Sigmoid colon (tissue), 7 donors: ENCODE measurements at places on chromosomes 12 and 14. TPM values are rescaled to one million over a fixed set of nuclear protein-coding genes. Genes with fewer than 3 reads are reported as not detected.

Gene ADIPOR2
- total RNA-seq, result 25.2 TPM

Gene PROX2
- total RNA-seq, result not detected

Gene KRT83
- total RNA-seq, result not detected

Gene MANSC1
- total RNA-seq, result 11.5 TPM

Gene PIANP
- total RNA-seq, result 0.27 TPM

Gene ART4
- total RNA-seq, result 1.8 TPM

Gene ZNF10
- 22.8 TPM for total RNA-seq

Gene CIDEB
- 4.7 TPM for total RNA-seq

Gene LRFN5
- 6.1 TPM for total RNA-seq

Gene CD4
- total RNA-seq, result 11.1 TPM

GRCh38 chr12:100733817-100734593, 60.6 kb upstream of the ANO4 start:
- no peak for DNase-seq

- no peak for DNase-seq
Measured at GRCh38 chr14:78254911-78255461, 84.8 kb downstream of the NRXN3 start.

DNA sequence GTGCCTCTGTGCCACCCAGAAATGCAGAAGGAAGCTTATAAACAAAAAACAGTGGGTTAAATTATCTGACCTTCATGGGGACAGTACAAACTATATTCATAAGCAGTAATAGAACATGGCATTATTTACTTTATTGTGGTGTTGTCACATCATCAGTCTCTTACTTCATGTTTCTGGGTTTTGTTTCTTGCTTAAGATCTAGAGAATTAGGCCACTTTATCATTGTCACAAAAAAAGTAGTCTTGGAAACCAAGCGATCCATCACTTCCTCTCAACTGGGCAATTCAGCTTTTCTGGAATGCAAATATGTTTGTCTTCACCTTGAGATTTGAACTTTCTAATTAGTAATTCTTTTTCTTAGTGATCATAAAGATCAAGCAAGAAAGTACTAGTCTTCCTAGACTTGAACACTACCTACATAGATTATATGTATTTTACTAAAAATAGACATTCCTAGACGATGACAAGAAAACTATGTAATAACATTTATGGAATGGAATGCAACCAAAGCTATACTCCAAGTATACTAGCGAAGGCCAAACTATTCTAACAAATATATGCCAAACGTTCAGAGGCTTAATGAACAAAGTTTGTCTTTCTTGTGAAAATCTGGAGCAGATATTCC, 363.4 kb downstream of the DAD1 start:
- DNase-seq, result no peak

DNA sequence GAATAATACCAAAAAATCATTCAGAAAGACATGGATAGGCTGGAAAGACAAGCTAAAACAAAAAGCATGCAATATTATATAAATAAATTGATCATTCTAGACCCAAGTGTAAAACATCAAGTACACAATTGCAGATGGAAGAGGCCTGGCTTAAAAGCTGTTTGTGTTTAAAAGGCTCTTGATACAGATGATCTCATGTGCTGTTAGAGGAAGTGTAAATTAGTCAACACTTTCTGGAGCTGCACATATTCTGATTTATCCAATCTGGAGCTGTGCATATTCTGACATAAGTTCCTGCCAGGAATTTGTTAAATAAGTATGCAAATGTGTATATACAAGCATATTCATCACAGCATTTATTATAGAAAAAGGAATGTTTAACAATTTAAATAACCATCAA, 273.1 kb downstream of the RPS29 start:
- no peak for DNase-seq

- no peak for DNase-seq
Measured at GRCh38 chr14:76346391-76347160, 29.4 kb upstream of the ESRRB start.

DNA sequence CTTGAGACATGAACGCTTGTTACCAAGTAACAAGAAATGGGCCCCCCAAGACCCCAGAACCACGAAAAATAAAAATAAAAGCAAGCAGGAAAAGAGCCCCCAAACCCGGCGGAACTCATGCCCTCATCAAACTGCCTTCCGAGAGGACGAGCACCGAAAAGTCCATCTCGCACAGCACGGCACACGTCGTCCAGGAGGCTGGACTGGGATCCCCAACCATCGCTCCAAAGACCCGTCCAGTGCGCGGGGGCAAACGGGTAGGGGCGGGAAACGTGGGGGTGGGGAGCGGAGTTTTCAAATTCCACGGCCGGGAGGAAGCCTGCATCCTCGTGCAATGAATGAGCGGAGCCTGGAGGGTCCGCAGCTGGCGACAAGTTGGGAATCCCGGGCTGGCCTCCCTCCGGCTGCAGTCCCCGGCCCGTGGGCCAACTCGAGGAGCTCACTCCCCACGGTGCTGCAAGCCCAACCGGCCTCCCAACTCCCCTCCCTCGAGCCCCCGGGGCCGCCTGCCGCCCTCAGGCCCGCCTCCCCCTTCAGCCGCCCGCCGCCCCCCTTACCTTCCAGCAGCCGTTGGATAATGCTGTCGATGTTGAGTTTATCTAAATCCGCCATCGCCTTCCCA, 484 bp downstream of the PPP1CC start:
- peak; percentile 75 for DNase-seq

DNA sequence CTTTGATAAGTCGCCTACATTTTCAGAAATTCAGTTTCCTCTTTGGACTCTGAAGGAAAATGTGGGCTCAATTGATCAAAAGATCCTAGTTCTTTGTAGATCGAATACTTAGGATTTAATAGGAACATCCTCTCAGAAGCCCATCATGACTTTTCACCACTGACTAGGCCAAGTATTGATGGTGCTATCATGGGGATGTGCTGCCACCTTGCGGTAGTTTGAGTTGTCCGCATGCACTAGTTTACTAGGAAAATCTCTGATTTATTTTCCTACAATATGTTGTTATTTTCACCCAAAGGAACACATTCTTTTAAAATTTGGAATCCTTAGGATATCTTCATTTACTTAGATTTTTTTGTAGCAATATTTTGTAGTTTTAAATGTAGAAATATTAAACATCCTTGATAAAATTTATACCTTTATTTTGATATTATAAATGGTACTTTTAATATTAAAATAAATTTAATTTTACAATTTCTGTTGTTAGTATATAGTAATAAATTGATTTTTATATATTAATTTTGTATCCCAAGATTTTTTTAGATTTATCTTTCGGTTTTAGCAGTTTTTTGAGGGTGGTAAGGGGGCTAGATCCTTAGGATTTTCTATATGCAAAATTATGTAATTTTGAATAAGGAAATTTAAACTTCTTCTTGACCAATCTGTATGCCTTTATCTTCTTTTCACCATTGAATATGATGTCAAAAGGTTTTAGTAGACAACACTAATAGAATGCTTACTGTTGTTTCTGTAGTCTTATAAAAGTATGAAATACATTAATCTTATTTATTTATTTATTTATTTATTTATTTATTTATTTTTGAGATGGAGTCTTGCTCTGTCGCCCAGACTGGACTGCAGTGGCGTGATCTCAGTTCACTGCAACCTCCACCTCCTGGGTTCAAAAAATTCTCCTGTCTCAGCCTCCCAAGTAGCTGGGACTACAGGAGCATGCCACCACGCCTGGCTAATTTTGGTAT, 52.9 kb upstream of the OR9K2 start:
- DNase-seq, result peak; percentile 79

GRCh38 chr12:21599143-21599999, 5.3 kb downstream of the GYS2 start:
- no peak for DNase-seq

DNA sequence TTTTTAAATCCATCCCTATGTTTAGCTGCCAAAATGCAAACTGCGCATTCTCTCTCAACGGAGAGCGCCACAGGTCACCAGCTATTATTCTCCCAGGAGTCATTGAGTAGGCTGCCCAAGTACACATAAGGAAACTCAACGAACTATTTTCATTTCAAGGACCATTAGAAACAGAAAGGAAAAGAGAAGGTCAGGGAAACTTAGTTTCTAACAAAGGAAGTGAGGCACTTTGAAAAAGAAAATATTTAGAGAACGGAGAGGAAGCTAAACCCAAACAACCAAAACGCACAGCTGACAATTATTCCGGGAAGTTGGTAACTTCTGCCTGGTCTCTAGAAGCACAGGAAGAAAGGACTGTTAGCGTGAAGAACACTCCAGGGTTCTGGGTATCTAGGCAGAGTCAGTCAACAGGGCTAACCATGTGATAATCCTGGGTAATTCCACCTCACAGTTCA, 23.5 kb downstream of the GPHB5 start:
- no peak for DNase-seq

DNA sequence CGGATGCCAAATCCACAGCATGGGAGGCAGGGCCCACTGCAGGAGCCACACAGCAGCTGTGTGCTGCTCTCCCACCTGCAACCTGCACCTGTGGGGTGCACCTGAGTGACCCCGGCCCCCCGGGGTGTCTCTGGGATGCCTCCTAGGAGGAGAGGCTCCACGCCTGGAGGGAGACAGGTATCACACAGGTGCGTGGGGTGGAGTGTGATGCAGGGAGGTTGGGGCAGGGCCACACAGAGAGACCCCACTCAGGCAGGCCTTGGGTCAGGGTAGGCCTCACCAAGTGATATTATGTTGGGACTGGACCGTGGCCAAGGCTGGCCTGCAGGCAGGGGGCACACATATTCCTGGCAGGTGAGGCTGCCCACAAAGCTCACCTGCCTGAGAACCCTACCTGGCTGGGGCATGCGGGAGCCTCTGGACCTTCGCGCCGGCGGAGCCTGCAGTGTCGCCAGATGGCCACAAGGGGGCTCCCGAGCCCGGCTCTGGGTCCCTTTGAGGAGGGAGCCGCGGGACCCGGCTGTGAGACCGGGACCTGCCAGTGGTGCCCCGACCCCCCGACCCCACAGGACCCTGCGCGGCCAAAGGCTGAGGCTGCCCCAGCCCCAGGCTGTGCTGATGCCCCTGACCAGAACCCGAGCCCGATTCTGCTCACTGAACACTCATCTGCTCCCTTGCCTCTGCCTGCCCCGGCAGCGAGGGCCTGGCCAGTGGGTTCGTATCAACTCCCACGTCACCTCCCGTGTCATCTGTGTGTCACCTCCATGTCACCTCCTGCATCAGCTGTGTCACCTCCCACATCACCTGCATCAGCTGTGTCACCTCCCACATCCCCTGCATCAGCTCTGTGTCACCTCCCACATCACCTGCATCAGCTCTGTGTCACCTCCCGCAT, 11.4 kb downstream of the TMEM121 start:
- DNase-seq, result peak; percentile 68

- no peak for DNase-seq
Measured at GRCh38 chr12:68178774-68179439, 19.4 kb upstream of the IFNG start.

GRCh38 chr12:83245156-83245555, 558.5 kb downstream of the TMTC2 start:
- no peak for DNase-seq

DNA sequence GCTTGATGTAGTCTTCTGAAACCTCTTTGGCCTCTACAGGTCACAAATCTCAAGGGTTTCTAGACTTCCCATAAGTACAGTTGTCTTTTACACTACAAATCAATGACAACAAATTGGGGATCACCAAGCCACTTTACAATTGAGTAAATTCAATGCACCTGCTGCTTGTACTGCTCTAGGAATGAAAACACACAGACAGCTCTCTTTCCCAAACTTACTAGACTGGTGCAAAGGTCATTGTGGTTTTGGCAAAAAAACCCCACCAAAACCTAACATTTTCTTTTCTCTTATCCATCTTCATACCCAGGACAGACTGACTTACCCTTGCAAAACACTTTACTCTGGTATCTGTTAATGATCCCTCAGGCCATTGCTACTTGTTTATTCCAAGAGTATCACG, 2.7 kb downstream of the M6PR start:
- no peak for DNase-seq

GRCh38 chr14:100239840-100240667, 1.1 kb downstream of the YY1 start:
- DNase-seq, result peak; percentile 96

GRCh38 chr12:53749986-53750811, 1.6 kb downstream of the CISTR start:
- no peak for DNase-seq

- DNase-seq, result no peak
Measured at GRCh38 chr14:70753518-70753953, 55.8 kb downstream of the MAP3K9 start.

DNA sequence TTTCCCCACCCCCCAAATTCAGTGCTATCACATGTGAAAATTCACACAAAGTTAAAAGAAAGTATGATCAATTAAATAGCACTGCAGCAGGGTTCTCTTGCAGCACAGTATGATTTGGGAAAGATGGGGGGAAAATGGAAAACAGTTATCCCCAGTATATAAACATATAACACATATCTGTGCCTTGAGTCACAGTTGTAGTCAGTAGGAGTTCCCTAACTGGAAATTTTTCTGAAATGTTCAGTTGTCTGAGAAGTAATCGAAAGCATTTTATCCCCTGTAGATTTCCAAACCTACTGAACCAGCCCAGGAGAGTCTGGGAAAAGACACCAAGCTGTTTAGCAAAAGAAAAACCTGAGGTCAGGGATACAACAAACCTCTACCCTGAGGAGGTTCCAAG, 47.0 kb downstream of the C12orf50 start:
- DNase-seq, result no peak

GRCh38 chr14:21985081-21985480, 311.5 kb upstream of the OR4E1 start:
- DNase-seq, result no peak

- DNase-seq, result no peak
Measured at GRCh38 chr12:24688601-24689000, 260.3 kb downstream of the BCAT1 start.

DNA sequence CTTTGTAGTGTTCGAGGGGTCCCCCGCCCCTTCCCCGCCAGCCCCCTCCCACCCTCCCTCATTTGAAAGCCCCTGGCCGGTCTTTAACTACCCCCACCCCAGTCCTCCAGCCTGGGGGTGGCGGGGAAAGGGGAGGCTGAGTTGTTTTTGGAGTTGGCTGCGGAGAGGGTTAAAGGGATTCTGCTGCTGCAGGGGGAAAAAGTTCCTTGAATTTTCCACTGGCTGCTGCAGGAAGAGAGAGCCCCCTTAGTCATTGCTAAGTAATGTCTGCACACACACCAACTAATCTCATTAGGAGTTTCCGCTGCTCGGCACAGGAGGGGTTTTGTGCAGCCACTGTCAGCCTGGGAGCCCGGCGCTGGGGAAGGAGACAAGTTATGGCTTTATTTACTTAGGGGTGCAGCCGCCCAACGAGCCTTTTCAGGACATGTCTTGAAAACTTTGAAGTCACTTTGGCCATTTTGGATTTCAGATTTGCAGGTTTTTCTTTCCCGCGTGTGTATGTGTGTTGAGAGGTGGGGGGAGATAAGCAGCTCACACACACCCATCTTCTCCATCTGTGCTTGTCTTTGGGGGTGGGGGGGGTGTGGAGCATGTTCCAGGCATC, 1.8 kb downstream of the ELK3 start:
- no peak for DNase-seq

GRCh38 chr12:56358836-56359532, 923 bp downstream of the STAT2 start:
- peak; percentile 66 for DNase-seq

- no peak for DNase-seq
Measured at GRCh38 chr12:52446367-52447045, 5.4 kb downstream of the KRT6B start.

- DNase-seq, result no peak
Measured at GRCh38 chr12:92624236-92624635, 78.6 kb upstream of the PLEKHG7 start.

- DNase-seq, result no peak
Measured at GRCh38 chr14:21999402-21999801, 325.8 kb upstream of the OR4E1 start.

- no peak for DNase-seq
Measured at GRCh38 chr14:47674148-47674542, 1.3 kb downstream of the MDGA2 start.

GRCh38 chr12:120573560-120573959, 7.6 kb downstream of the POP5 start:
- DNase-seq, result no peak
